Amniotic stem cell (primary cell): ENCODE measurements at places on chromosomes 11 and 22.

GRCh38 chr11:79498667-79499066, 57.8 kb upstream of the TENM4 start:
- DNase-seq, result no peak

DNA sequence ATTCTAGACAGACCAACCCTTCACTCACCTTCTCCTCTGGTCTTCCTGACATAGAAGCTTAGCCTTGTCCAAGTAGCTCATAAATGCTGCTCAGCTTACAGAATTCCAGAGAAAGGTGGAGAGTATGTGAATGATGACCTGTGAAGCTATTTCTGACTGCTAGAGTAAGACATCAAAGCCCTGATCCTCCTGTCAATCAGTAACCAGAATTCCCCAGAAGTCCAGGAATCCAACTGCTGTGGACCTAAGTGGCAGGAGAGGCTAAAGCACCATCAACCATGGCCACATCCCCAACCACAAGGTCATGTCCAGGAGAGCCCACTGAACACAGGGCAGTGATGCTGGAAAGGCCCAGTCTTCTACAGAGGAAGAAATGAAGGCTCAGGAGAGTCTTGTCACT, 2.6 kb downstream of the OR51G2 start:
- no peak for DNase-seq

GRCh38 chr11:41826085-41826484, 366.6 kb upstream of the LRRC4C start:
- no peak for DNase-seq

GRCh38 chr11:44983786-44984185, 33.1 kb upstream of the TP53I11 start:
- DNase-seq, result no peak

DNA sequence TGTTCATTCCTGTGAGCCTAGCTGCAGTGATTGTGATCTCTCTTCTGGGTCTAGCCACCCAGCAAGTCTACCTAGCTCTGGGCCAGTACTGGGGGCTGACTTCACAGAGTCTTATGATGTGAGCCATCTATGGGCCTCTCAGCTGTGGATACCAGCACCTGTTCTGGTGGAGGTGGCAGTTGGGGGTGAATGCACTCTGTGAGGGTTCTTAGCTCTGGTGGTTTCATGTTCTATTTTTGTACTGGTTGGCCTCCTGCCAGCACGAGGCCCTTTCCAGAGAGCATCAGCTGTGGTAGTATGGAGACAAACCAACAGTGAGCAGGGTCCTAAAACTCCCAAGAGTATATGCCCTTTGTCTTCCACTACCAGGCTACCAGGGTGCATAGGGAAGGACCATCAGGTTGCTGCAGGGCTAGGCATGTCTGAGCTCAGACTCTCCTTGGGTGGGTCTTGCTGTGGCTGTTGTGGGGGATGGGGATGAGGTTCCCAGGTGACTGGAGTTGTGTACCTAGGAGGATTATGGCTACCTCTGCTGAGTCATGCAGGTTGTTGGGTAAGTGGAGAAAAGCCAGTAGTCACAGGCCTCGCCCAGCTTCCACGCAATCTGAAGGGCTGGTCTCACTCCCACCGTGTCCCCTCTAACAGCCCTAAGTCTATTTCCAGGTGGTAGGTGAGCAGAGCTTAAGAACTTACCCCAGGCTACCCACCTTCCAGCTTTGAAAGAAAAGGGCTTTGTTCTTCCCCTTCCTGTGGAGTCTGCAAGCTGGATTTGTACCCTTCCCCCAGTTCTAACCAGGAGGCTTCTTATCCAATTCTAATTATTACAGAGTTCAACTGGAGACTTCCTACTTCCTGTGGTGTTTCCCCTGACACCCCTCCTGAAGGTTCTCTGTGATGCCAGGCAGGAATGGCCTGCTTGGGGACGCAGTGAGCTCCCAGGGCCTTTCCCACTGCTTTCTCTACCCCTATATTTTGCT, 250.7 kb downstream of the LUZP2 start:
- no peak for DNase-seq

DNA sequence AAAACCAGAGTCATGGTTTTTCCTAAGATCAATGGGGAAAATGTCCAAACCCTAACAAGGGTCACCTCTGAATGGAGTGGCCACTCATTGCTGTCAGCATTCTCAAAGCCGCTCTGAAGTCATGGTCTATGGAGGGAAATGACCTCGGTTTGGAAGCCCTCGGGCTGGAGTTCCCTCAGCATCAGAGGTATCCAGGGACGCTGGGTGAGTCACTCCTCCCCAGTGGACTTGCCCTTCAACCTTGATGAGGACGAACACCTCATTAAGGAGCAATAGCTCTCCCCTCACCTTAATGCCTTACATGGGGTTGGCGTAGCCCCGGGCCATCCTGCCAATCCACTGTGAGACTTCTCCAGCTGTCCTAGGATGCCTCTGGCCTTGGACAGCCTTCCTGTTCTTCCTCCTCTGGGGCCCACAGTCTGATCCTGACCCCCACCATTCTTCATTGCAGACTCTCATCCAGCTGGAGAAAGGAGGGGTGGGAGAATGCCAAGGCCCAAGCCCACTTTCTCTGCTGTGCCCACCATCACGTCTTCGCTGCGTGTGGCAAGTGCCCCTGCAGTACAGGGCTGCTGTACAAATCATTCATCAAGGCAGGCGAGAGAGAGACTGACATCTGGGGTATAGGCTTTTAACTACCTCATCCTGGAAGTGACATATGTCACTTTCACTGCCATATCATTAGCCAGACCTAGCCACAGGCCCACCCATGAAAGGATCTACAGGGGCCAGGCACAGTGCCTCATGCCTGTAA, 25.4 kb upstream of the MYH9 start:
- DNase-seq, result no peak

- DNase-seq, result no peak
Measured at GRCh38 chr11:66564538-66564937, 3.9 kb downstream of the CTSF start.

- no peak for DNase-seq
Measured at GRCh38 chr11:76824083-76824939, 36.4 kb upstream of the ACER3 start.

DNA sequence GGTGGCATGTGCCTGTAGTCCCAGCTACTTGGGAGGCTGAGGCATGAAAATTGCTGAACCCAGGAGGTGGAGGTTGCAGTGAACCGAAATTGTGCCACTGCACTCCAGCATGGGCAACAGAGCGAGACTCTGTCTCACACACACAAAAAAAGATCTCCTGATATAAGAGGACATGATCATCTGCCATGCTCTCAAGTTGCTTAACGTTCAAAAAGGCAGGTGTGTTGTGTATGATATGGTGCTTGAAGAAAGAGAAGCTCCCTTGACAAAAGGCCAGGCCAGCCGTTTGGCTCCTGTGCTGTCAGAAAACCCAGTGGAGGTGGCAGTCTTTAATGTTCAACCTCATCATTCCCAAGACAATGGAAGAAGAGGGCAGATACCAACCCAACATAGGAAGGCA, 117.3 kb upstream of the PLET1 start:
- no peak for DNase-seq

- no peak for DNase-seq
Measured at GRCh38 chr11:35362521-35362980, 56.8 kb downstream of the SLC1A2 start.

GRCh38 chr22:43360576-43360975, 17.4 kb upstream of the SCUBE1 start:
- no peak for DNase-seq

DNA sequence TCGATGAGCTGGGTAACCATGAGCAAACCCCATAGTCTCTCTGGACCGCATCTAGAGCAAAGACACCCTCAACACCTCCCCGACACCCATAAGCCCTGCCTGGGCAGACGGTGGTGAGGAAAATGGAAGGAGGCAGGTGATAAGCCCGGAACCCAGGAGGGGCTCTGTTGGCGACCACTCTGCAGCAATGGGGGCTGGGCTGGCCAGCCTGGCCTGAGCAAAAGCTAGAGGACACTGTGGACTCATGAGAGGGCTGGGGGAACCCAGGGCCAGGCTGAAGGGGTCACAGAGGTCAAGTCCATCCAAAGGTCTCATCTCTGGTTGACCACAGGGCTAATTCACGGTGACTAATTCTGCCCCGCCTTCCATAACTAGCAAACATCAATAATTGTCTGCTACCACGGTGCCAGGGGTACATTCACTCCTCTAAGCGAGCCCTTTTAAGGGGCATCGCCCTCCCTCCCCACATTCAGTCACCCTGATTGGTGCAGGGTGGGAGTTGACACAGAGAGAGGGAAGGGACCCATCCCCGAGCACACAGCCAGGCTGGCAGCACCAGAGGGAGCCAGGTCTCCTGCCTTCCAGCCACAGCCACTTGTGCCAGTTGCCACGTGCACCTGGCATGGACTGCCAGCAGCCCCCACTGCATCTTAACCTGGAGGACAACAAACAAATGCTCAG, 4.0 kb downstream of the PYGM start:
- no peak for DNase-seq

DNA sequence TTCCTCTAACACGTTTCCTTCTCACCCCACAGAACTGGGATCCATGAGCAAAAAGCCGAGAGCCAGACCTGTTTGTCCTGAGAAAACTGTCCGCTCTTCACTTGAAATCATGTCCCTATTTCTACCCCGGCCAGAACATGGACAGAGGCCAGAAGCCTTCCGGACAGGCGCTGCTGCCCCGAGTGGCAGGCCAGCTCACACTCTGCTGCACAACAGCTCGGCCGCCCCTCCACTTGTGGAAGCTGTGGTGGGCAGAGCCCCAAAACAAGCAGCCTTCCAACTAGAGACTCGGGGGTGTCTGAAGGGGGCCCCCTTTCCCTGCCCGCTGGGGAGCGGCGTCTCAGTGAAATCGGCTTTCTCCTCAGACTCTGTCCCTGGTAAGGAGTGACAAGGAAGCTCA, 24.0 kb downstream of the CD5 start:
- no peak for DNase-seq

DNA sequence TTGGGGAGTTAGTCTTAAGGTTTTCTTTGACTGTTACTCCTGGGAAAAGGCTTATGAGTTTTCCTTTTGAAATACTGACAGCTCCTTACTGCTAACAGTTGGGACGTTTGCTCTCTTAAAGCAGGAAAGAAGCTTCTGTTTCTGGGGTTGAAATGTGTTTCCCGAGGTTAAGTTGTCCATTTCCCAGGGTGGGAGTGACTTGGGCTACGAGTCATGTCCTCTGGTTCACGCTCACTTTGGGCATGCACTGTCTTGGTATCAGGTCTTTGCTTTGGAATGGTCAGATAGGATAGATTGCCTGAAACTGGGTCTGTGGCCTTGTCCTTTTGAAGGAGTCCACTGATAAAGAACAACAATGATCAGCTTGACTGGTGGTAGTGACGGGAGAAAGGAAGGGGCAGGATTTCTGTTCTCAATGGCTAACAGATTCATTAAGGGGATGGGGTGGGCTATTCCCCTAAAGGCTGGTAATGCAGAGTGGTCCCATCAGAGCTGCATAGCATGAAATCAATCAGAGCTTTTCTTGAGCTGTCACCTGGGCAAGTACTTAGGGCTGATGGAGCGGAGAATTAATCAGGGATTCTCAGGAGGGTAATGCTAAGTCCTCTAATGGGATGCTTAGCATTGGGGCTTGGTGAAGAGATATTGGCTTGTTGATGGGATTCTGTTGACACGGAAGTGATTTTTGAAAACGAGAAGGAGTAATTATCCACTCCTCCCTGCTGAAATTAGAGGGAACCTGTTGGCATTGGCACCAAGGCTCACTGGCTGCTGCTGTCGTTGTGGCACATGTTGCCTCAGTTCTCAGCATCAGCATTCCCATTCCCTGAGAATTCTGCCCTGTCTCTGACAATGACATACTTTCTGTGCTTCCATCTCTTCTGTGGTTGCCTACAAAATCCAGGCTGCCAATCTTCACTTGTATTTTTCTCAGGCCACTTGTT, 81.6 kb downstream of the TEAD1 start:
- no peak for DNase-seq

- no peak for DNase-seq
Measured at GRCh38 chr22:45484742-45485141, 17.9 kb upstream of the FBLN1 start.

DNA sequence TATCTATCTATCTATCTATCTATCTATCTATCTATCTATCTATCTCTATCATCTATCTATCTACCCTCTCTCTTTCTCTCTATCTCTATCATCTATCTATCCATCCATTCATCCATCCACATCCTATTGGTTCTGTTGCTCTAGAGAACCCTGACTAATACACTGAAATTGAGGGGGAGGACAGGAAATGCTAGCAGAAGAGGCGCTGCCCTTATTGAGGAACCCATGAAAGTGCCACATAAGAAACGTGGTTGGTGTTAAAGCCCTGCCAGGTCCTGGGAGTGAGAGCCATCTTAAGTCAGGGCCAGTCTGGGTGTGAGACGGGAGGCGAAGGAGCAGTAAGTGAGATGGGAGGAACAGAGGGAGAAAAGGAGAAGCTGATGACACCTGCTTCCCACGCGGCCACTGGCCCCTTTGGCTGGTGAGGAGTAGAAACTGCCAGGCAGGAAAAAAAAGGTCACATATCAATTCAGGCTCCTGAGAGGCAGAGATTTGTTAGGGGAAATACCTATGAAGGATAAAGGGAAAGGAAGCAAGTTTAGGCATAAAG, 87.9 kb upstream of the PLET1 start:
- DNase-seq, result no peak

DNA sequence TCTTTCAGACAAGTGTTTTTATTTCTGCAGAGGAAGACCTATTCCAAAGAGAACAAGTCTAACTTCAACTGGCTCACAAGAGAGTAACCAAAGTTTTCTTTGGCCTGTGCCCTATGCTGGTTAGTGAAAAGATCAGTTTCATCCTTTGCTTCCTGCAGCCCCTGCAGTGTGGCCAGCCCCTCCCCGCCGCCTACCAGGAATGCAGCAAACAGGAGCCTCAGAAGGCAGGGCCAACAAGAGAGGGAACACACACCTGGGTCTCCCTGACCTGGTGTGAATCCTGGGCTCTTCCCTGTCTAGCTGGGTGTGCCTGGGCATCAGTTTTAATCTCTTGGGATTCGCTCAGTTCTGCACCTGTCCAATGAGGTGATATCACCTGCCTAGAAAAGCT, 21.5 kb upstream of the SCARF2 start:
- DNase-seq, result no peak

DNA sequence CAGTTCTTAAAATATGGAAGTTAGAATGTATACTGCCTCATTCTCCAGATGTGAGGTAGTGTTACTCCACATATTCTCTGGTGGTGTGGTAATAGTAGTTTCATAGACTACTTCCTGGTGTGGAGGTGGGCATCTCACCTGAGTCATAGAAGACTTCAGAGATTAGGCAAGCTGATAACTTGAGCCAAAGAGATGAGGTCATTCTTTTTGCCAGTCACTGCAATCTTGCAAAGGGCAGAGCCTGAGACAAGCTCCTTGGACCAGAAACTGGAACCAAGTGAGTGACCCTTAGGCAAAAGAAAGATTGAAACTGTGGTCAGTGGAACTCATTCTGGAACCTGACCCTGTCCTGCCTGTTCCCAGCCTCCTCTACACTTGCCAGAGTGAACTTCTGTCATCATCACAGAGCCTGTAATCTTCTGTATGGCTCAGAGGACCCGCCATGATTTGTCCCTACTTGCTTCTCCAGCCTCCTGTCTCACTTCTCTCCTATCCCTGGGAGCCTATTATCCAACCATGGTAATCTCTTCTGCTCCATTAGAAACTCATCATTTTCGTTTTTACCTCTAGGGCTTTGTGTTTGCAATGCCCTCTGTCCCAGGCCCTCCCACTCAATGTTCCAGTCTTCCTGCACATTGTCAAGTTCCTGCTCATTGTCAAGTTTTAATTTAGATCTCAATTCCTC, 10.6 kb upstream of the CCDC83 start:
- no peak for DNase-seq
